ENCODE measurements at places on chromosomes 1 and 21. TPM values are rescaled to one million over a fixed set of nuclear protein-coding genes. Genes with fewer than 3 reads are reported as not detected.

The CFHR5 gene
- not detected for total RNA-seq

The TMCC2 gene
- 0.27 TPM for total RNA-seq

The C1QA gene
- 134 TPM for total RNA-seq

DNA sequence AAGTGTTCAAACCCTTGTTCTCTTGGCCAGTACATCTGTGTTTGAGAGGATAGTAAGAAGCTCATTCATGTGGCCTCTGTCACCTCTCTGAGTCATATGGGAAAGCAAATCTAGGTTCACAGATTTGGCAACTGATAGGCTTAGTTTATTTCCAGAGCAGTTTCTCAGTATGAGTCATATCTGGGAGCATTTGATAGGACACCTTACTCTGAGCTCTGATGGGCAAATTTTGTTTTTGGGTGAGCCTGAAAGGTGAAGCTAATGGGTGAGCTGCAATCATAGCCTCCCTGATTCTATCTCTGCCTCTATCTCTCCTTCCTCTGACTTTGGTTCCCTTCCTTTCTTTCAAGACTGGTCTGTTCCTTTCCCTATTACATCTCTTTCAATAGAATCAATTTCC is 134.4 kb downstream of the S1PR1 start:
- no peak for DNase-seq

The S100A11 gene
- 93.8 TPM for total RNA-seq

GRCh38 chr1:33228935-33229487 is 27.3 kb upstream of the ZNF362 start:
- DNase-seq = no peak

The PCAT6 gene
- total RNA-seq = 0.69 TPM

- no peak for DNase-seq
These were observed 11.8 kb downstream of the KIRREL1 start for GRCh38 chr1:158005224-158005623.

GRCh38 chr1:218266356-218266755 is 18.7 kb upstream of the RRP15 start:
- no peak for DNase-seq

The TMOD4 gene
- 2.5 TPM for total RNA-seq

- DNase-seq = no peak
These were observed 3.4 kb upstream of the TMEM222 start for GRCh38 chr1:27318596-27318995.

DNA sequence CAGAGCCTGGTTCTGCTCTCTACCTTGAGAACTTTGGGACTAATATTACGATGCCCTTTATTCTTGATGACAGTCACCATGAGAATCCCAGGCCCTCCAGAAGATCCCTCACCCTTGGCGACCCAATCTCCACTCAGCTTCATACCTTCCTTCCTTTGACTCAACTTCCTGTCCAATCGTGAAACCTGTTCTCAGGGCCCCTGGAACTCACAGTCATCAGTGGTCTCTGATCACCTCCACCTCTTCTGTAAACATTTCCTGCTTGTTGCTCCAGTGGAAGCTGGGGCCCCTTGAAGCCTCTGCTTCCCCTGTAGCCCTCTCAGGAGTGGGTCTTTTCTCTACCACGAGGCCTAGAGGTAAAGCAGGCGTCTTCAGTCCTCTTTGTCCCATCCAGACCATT is 79.1 kb downstream of the MRPS6 start:
- DNase-seq = no peak

GRCh38 chr1:69710484-69711189 is 142.9 kb downstream of the LRRC7 start:
- no peak for DNase-seq

Data from mucosa of descending colon (tissue), 3 donors.